ENCODE measurements at places on chromosomes 1 and 21. TPM values are rescaled to one million over a fixed set of nuclear protein-coding genes. Genes with fewer than 3 reads are reported as not detected.

Gene SLC2A5
- total RNA-seq = 0.14 TPM

Gene RNU1-2
- total RNA-seq = 4,441 TPM

Gene HEYL
- total RNA-seq = 0.03 TPM

Gene PLEKHG5
- 57.3 TPM for total RNA-seq

Gene C1orf53
- 2.4 TPM for total RNA-seq

Gene B3GALT5
- total RNA-seq = not detected

Gene PDE9A
- total RNA-seq = 0.11 TPM

Gene HTR1D
- total RNA-seq = 0.24 TPM

Gene GJA5
- total RNA-seq = 1.8 TPM

Gene S100A14
- 1,223 TPM for total RNA-seq

Gene TMEM52
- total RNA-seq = 1.8 TPM

Gene CDA
- total RNA-seq = 23.6 TPM

Gene RNU1-1
- total RNA-seq = 4,441 TPM

Gene KRTAP10-11
- total RNA-seq = not detected

Gene MACF1
- total RNA-seq = 151 TPM

Gene BMP8A
- not detected for total RNA-seq

Gene PSMB2
- total RNA-seq = 91.0 TPM

Gene RAB42
- total RNA-seq = 1.5 TPM

Gene CFAP141
- not detected for total RNA-seq

Gene MMEL1
- total RNA-seq = not detected

Gene IGSF5
- not detected for total RNA-seq

Gene DDX20
- total RNA-seq = 19.0 TPM

Gene DTL
- total RNA-seq = 28.3 TPM

Gene RHD
- total RNA-seq = not detected

Gene CLCA1
- not detected for total RNA-seq

Gene RNU1-3
- 4,441 TPM for total RNA-seq

Gene PI4KB
- 38.1 TPM for total RNA-seq

Gene TMEM82
- total RNA-seq = not detected

Gene RPTN
- total RNA-seq = 0.07 TPM

Gene ABCB10
- total RNA-seq = 17.2 TPM

Gene FALEC
- total RNA-seq = not detected

Gene LAPTM5
- not detected for total RNA-seq

Gene XCL2
- total RNA-seq = not detected

Gene AADACL4
- total RNA-seq = not detected

Gene LDLRAD1
- total RNA-seq = not detected

Gene HES4
- 4.3 TPM for total RNA-seq

Gene CLDN14
- total RNA-seq = not detected

Gene LCE1B
- total RNA-seq = 0.42 TPM

Gene PPIAL4G
- total RNA-seq = not detected

Gene ZNF593OS
- not detected for total RNA-seq

Gene HPCA
- total RNA-seq = not detected

Gene SMIM1
- total RNA-seq = 4.6 TPM

Gene OR6N1
- total RNA-seq = not detected

Gene CAPN8
- 1.1 TPM for total RNA-seq

Gene GJA8
- not detected for total RNA-seq

Gene ELAVL4
- total RNA-seq = not detected

Gene MAP3K21
- total RNA-seq = 10.2 TPM

Measured in foreskin keratinocyte (primary cell).